Stimulated activated CD8-positive, alpha-beta memory T cell treated with anti-CD3 and anti-CD28 coated beads, Interleukin-4, amount 100 ng/mL, for 1 hour (primary cell): ENCODE measurements at places on chromosomes 2 and 18.

DNA sequence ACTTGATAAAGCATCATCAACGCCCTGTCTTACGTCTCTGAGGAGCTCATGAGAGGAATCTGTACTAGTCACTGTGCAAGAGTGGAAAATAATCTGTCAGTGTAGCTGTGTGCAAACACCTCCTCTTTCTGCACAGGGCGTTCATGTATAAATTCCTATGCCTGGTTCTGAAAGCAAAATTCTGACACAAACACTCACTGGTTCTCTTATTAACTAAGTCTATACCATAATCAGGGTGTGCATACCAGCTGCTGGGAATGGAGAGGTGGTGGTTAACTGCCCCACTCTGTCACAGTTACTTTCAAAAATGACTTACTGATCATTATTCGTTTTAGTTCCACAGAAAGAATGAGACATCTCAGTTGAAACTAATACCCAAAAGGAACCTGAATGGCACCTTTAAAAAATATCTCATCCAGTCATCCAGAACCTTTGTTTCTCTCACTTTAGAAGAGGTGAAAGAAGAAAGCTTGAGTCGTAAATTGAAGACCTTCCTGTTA is 35.7 kb downstream of the STK39 start:
- DNase-seq: no peak

DNA sequence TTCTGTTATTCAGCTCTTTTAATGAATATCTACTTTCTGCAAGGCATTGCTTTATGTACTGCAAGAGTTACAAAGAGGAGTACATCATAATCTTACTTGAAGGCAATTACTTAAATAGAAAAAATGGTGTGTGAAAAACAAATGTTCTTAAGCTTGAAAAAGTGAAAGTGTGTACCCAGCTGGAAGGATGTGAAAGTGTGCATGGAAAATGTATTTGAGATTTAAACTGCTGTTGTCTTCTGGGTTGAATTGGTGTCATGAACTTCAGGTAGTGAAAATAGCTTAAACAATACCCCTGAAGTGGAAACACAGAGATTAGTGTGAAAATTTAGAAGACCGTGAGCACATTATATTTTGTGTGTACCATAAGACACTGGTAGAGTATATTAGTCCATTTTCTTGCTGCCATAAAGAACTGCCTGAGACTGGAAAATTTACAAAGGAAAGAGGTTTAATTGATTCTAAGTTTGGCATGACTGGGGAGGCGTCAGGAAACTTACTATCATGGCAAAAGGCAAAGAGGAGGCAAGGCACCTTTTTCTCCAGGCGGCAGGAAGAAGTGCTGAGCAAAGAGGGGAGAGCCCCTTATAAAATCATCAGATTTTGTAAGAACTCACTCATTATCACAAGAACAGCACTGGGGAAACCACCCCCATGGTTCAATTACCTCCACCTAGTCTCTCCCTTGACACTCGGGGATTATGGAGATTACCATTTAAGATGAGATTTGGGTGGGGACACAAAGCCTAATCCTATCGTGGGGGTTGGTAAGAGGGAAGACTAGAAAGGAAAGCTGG is 38.8 kb downstream of the SCN2A start:
- no peak for DNase-seq

- no peak for DNase-seq
Observed at GRCh38 chr2:60283626-60284025, 269.8 kb downstream of the BCL11A start.

GRCh38 chr2:59853032-59853431 is 700.4 kb downstream of the BCL11A start:
- DNase-seq: no peak

DNA sequence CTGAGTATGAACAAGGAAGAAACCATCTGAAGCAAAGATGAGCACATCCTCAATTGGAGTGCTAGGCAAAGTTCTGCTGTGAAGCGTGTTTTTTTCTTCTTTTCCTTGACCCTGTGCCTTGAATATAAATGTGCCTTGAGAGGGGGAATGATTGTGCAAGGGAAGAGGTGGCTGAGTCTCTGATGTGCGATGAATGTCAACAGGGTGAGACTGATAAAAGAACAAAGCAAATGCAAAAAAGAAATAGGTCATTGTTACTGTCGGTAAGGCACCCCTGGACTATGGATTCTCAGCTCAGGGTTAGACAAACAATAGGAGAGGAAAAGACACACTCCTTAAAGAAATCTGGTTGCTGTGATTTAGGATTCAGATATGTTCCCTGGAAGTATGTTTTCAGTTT is 54.5 kb downstream of the HDHD2 start:
- no peak for DNase-seq

GRCh38 chr2:98540536-98540935 is 67.8 kb downstream of the COA5 start:
- no peak for DNase-seq

GRCh38 chr2:238882082-238882755 is 34.3 kb downstream of the TWIST2 start:
- no peak for DNase-seq

- no peak for DNase-seq
Observed at GRCh38 chr2:200156166-200156835, 150.2 kb upstream of the SPATS2L start.

DNA sequence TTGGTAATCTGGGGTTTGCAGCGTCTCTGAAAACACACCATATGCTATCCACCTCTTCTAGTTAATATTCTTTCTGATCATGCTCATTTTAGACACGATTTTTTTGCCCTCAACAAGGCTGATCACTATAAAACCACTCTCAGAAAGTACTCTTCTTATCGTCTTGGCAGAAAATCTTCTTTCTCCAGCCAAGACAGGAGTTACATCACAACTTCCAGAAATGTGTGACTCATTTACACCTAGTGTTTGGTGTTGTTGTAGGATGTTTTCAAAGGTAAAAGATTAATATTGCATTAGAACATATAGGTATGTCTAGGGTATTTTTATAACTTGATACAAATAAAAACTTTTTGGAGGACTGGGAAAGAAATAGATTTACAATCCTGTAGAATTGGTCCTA is 138.5 kb upstream of the NETO1 start:
- no peak for DNase-seq

DNA sequence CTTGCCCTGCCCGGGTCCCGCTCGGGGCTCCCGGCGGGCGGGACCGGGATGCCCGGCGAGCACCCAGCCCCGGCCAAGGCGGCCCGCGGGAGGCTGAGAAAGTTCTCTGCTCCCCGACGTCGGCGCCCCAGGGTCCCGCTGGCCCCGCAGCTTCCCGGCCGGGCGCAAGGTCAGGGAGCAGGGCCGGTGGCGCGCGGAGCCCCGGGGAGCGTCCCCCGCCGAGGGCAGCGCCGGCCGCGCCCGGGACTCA is 331 bp downstream of the SERPINE2 start:
- no peak for DNase-seq

DNA sequence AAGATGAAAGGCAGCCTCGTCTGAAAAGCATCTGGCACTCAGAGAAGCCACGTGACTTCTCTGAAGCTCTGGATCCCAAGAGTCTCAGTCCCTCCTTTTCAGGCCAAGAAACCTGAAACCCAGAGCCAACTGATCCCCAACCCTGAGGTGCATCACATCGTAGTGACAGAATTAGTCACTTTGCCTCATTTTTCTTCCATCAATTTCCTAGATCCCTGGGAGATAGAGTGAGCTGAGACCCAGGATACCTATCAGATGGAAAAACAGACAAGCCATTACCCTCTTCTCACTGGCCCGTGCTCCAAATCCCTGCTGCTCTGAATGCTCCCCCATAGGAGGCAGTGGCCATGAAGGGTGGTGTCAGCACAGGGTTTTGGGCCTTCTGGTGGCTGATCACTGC is 113.1 kb downstream of the ALK start:
- DNase-seq: no peak

DNA sequence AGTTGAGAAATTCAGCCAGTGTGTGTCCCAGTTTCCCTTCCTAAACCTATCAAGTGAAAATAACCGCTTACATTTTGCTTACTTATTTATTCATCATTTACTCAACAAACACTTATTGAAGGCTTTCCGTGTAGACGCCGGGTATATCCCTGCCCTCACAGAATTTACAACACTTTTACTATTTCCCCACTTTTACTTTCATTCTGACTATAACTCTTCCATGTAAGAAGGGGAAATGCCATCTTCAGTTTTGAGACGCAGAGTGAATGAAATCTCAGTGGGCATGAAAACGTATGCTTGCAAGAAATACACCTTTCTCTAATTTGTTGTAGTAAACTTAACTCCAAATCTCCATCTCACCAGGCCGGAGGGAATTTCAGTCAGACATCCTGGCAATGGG is 251.0 kb upstream of the CHAC2 start:
- DNase-seq: no peak

- no peak for DNase-seq
Observed at GRCh38 chr2:134843968-134844367, 5.6 kb downstream of the ACMSD start.

GRCh38 chr2:158973116-158973956 is 4.9 kb downstream of the TANC1 start:
- DNase-seq: no peak

DNA sequence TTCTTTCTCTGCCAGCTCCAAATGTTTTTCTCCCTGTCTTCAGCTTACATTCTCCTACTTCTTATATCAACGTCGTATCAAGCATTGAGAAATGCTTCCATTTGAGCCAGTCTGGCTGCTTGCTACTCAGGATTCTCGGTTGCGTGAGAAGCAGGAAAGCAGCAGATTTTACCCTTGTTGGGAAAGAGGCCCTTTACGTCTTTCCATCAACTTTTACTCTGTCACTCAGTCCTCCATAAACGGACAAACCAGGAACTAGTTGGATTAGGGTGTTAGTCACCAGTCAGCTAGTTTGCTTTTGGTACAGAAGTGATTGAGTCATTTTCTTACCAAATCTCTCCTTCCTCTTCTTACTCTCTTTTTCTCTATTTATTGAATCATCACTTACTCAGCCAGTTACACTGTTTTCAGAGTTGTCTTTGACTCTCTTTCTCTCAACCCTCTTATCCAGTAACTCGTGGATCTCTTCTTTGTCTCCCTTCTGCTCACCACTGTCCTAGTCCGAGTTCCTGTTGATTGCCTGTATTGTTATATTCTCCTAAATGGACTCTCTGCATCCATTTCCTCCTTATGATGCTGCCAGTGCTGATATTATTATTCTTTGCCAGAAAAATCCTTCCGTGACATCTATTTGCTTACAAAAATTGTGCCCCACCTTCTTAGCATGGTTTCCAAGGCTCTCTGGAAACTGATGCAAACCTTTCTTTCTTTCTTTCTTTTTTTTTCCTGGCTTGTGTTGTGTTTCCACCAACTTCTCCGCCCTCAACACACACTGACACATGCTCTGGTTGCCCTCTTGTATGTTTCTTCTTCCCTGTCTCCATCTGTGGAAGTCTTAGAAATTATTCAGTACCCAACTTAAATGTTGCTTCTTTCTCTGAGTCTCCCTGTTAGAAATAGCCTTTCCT is 61.5 kb downstream of the VRK2 start:
- DNase-seq: no peak

DNA sequence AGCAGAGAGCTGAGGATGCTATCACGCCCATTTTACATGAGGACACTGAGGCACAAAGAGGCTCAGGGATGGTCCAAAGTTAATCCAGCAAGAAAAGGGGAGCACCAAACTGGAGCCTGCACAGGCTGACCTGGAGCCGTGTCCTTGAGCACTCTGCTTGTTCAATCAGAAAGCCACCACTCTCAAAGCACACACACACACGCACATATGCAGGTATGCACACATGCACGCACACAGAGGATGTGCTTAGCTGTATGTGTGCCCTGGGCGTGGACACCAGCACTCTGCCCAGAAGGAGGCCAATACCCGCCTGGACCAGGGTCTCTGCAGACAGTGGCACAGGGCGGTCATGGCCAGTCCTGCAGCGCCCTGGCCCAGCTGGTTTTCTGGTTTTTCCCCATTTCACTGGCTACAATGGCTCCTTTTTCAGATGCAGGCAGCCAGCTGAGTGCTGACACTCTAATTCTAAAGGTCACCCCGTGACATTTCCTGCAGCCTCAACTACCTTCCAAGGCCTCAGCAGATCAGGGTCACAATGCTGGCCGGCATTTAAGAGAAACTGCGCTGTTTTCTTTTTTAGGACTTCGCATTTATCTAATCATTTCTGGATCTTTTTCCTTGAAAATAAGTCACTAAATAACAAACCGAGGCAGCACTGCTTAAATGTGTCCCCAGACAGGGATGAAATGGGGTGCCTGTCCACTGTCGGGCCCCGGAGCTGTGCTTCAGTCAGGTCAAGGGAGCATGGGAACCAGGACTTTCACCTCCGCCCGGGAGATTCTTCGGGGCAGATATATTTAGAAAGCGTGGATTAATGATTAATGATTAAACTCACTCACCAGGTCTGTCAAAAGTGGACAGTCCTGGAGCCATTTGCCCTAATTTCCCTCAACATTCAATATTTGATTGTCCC is 104.5 kb downstream of the HDAC4 start:
- DNase-seq: no peak

DNA sequence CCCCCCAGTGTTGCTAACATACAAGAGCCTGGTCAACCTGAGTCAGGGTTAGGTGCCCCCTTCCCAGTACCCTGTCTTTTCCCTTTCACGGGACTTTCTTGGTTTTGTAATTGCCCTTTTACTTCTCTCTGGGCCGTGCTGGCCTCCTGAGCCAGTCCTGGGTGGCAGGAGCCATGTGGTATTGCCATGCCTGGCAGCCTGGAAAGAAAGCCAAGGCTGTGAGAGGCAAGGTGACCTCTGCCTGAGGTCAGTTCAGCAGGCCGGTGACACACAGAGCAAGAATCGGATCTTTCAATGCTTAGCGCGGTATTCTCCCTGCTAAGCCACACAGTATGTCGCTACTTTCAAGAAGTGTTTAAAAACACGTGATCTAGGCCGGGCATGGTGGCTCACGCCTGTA is 52.3 kb downstream of the C18orf63 start:
- no peak for DNase-seq

DNA sequence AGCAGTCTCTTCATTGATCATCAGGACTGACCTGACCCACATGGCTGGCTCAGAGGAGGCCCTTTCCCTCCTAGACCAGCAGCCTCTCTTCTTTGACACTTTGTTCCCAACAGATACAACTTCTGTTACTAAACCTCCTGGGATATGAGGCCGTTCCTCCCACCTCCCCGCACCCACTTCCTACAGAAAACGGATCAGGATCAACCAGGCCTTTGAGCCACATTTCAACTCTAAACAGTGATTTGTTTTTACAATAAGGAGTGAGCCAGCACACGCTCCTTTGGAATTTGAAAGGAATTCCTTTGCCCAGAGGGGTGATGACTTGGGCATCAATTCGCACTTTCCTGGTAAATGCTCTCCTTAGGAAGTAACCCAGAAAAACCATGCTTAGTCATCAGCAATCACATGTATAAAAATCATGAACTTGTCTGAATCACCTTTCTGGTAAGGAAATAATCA is 180.4 kb downstream of the FAM124B start:
- DNase-seq: no peak

DNA sequence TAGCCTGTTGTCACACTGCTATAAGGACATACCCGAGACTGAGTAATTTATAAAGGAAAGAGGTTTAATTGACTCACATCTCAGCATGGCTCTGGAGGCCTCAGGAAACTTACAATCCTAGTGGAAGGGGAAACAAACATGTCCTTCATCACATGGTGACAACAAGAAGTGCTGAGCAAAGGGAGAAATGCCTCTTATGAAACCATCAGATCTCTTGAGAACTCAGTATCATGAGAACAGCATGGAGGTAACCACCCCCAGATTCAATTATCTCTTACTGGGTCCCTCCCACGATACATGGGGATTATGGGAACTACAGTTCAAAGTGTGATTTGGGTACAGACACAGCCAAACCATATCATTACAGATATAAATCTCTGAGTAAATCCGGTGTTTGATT is 148.7 kb downstream of the PRPF40A start:
- no peak for DNase-seq
